ENCODE measurements at places on chromosomes 7 and 10.

DNA sequence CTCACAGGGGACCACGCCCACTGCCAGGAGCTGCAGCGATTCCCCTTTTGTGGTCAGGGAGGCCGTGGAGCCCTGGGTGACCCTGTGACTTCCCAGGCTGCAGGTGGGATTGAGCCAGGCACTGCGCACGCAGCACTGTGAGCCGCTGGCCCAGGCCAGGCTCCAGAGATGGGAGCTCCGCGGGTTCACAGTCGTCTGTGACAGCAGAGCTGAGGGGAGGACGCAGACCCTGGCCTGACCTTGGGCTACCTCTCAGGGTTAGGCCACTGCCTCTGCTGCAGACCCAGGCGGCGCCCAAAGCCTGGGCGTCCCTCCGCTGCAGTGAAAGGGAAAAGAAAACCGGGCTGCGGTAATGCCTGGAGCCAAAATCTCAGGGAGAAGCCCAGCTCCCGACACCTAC lies 107.5 kb upstream of the GPR26 start:
- DNase-seq = no peak

- DNase-seq = no peak
Measured at GRCh38 chr7:6398943-6399342, 48.8 kb downstream of the DAGLB start.

DNA sequence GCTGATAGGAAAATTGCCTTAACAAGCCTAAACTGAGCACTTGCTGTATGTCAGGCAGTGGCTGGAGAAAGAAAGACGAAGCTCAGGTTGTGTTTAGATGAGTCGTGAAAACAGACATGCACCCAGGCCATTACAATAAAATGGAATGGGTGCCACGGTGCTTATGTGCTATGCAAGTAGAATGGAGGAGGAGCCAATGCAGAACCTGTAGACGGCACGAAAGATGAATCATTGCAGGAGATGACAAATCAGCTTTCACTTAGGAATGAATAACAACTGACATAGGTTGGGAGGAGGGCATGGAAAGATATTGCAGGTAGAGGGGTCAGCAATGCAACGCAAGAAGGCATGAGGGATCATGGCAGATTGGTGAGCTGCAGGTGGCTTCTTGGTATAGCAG lies 61.2 kb upstream of the ARHGAP21 start:
- DNase-seq = no peak

DNA sequence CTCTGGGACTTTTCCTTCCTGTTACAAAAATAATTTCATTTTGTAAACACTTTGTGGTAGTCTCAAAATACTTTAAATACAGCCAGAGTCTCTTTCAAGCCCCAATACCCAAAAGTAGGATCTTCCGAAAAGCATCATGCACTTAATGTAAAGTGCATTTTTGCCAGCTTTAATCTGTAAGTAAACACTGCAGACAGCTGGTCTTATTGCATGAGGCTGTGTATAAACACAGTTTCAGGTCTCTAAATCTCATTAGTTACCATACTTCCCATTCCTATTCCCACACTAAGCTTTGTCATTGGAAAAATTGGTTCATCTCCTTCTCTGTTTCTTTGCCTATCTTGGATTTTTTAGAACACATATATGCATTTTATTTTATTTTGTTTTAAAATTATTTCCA lies 87.6 kb upstream of the GNAI1 start:
- no peak for DNase-seq

GRCh38 chr7:44261240-44261639 lies 60.5 kb downstream of the YKT6 start:
- DNase-seq = no peak

DNA sequence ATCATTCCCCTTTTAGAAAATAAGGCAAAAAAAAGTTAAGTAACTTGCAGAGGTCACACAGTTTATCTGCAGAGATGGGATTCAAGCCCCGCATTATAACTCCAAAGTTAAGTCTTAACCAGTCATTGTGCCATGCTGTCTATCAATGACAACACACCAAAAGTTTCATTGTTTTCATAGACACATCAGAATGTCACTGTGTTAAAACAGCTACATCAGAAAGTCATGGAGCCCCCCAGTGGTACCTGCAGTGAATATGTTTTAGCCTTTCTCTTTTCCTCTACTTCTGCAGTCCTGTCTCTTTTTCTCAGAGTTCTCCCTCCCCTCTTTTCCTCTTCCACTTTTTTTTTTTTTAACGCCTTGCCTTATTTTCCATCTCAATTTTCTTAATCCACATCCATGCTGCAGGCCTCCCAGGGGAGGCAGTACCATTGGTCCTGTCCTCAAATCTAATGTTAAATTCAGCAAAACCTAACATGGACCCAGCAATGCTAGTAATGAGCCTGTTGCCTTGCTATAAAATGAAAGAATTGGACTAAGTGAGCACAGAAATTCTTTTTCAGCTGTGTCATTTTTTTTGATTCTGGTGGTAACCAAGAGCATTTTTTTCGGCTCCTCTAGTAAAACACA lies 3.8 kb upstream of the NRCAM start:
- no peak for DNase-seq

DNA sequence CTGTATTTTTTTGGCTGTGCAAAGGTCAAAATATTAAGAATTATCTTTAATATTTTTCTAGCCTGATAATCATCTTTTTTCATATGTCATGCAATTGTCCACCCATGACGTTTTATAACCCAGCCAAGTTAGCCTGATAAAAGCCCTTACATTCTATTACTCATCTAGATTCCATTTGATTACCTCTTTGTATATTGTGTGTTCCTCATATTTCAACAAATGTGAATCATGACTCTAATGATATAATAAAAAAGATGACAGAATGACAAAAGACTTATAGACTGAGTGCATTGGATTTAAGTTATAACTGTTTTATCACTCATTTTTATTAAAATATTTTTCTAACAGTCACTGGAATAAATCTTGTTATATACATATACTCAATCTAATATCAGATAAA lies 1560.0 kb upstream of the LRRTM3 start:
- DNase-seq = no peak

DNA sequence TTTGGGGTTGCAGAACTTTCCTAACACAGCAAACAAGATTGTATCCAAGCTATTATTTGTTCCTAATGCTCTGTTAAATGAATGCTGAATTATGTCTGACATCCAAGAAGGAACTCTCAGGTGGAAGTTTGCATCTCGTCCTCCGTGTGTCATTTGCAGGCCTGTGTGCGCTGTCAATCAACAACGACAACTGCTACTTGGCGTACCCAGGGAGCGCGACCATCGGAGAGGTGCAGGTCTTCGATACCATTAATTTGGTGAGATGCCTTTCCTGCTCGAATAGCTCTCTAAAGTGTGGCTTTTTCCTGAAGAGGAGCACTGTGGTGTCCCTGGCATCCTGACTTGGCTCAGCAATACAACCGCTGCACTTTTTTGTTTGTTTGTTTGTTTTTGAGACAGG lies 26.9 kb downstream of the WIPI2 start:
- no peak for DNase-seq

GRCh38 chr7:150778014-150778737 lies 22.0 kb downstream of the TMEM176B start:
- DNase-seq = no peak

DNA sequence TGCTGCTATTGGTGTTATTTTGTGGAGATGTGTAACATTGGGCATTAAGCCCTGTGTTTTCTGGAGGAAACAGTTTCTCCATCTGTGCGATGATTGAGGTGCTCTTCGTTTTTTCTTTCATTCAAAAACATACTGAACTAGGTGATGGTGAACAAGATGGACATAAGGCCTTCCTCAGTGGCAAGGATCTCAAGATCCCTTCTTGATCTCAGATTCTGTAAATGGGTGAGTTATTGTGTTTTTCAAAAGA lies 759 bp upstream of the ELAPOR2 start:
- DNase-seq = no peak
